ENCODE measurements at places on chromosomes 12 and 14.
A peak's percentile ranks its signal among the peaks of the same experiment; 100 is the strongest.

- peak; percentile 51 for DNase-seq
Measured at GRCh38 chr12:6430124-6430989, 14.4 kb upstream of the CD27 start.

GRCh38 chr14:94334872-94335271, 11.7 kb upstream of the SERPINA6 start:
- peak; percentile 78 for DNase-seq

GRCh38 chr14:33986804-33987203, 35.9 kb upstream of the EGLN3 start:
- peak; percentile 39 for DNase-seq

DNA sequence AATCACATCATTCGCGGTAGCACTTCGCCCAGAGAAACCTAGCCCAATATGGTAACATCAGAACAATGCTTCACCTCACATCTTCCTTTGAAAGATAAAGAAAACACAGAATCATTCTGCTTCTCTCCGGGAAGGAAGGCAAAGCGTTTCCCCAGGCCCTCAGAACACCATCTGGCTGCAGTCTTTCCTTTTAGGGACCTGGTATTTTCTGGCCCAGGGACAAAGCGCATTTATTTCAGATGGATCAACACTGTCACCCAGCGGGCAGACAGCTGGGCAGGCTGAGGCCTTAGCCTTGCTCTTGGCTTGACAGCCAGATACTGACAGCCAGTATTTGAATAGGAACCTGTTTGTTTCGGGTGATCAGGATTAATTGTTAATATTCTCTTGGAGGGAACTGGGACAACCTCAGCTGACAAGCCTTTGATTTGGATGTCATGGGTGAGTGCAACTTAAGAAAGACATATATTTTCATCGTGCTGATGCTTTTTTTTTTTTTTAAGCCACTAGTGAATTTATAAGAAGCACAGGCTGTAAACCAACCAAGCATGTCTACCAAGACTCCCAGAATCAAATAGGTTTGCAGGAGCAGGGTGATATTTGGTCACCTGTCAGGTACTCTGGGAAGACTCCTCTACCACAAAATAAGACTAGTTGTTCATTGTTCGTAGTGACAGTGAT, 118.9 kb downstream of the VEZT start:
- no peak for DNase-seq

GRCh38 chr14:96105089-96105925, 66.1 kb downstream of the C14orf132 start:
- no peak for DNase-seq

GRCh38 chr14:77607741-77608302, 8.6 kb downstream of the SPTLC2 start:
- DNase-seq = no peak

- no peak for DNase-seq
Measured at GRCh38 chr12:124395284-124395752, 100.4 kb downstream of the RFLNA start.

DNA sequence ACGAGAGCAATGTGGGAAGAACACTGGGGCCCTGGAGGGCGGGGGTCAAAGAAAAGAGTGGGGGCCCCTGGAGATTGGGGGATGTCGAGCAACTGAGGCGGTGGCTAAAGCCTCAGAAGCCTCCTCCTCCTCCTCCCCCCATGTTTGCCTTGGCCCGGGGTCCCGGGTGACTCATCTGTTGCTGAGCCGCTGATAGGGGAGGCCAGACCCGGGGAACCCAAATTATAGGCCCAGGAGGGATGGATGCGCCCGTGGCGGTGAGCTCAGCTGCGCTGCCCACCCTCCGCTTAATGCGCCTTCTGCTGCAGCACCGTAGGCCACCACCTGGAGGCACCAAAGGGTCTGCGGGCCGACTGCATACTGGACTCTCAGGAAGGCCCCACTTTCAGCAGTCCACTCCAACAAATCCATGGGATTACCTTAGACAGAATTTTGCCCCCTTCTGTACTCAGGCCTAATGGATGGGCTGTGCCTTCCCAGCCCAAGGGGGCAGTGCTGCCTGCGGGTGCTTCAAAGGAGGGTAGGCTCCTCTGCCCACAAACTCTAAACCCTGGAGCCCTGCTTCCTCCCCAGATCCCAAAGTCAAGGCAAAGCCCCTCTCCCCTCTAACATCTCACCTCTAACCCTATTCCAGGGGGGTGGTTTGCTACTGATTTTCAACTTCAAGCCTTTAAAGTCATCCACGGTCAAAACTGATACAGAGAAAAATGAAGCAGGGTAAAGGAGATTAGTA, 2.6 kb upstream of the WNT10B start:
- DNase-seq = no peak

DNA sequence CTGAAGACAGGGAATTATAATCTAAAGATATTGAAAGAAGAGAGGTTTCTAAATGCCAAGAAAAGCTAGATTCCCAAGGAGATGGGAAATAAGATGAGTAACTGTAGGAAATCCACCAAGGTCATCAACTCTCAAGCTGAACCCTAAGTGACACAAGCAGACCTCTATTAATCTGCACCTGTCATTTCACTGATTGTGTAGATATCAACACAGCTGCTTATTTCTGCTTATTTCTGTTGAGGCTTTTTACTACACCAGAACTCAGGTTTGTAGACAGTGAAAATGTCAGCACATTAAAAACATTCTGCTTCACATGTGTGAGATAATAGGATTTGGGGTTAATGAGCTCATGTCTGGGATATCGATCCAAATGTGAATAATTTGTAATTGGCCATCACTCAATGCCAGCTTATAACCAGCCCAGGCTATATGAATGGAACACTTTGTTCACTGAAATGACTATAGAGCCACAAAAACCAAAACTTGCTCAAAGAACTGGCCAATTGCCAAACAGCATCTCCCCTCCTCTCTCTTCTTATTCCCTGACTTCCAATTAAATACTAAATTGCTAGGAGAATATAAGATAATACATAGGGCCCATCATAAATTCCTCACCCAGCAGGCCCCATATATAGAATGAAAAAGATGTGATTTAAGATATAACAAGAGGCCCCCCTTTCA, 188.7 kb upstream of the ARID2 start:
- DNase-seq = no peak

DNA sequence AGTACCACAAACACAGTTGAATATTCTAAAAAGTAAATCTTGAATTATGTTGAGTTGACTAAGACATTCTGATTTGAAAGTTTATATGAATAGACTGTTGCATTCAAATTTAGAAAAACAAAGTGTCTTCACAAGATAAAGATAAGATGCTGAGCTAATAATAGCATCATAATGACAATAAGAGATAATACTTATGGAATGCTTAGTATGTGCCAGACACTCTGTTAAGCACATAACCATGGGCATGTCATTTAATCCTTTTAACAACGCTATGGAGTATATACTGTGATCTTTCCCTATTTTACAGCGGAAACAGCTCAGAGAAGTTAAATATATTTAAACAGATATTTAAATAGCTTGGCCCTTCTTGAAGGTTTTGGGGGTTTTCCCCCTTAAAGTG, 163.4 kb downstream of the SRGAP1 start:
- no peak for DNase-seq

DNA sequence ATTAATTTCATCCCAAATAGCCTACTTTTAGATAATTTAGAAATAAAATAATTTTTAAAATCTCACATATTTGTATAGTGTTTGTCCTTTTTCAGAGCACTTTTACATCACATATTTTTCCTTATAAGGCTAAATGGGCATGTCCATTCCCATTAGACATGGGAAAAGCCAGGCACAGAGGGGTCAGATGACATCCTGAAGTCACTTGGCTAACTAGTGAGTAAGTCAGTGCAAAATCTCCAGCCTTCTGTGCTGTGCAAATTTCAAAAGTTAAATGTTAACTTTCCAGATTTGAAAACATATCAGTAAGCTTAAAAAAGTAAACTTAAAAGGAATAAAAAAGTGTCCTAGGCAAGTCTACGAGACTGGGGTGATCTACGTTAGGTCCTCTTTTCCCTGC, 117.4 kb downstream of the EMP1 start:
- DNase-seq = no peak

- DNase-seq = no peak
Measured at GRCh38 chr12:91388573-91388972, 206.0 kb upstream of the DCN start.

DNA sequence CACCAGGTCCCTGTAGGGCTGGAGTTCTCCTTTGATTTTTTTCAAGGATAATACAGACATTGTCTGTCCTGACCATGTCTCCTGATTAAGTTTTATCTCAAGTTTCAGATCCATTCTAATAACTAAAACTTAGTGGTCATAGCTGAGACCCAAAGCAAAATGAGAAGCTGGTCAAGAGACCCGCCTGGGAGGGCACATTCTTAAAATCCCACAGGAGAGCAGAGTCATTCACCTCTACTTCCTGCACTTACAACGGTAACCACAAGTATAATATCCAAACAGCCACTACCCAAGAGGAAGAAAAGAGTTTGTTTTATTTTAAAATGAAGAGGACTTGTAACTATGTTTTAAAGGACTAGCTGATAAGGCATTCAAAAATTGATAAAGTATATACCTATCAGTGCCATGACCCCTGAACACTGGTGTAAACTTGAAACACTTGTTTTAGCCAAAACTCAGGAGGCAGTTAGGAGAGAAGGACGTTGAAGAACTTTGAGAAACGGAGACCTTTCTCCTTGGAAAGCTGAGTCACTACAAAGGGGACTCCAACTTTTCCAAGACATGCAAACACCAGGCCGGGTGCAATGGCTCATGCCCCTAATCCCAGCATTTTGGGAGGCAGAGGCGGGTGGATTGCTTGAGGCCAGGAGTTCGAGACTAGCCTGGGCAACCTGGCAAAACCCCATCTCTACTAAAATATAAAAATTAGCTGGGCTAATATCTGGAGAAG, 478.2 kb downstream of the GLT1D1 start:
- no peak for DNase-seq

- no peak for DNase-seq
Measured at GRCh38 chr12:82687021-82688011, 610 bp downstream of the TMTC2 start.
